Activated CD4-positive, CD25-positive, alpha-beta regulatory T cell treated with anti-CD3 and anti-CD28 coated beads, Interleukin-2, amount 50 U/mL, for 72 hours (primary cell): ENCODE measurements at places on chromosomes 13 and 19.

- no peak for DNase-seq
Measured at GRCh38 chr19:16807549-16808284, 21.5 kb upstream of the SIN3B start.

- no peak for DNase-seq
Measured at GRCh38 chr13:73939603-73940002, 194.6 kb downstream of the KLF12 start.

GRCh38 chr19:3639479-3639878 lies 12.9 kb upstream of the CACTIN start:
- DNase-seq: no peak

DNA sequence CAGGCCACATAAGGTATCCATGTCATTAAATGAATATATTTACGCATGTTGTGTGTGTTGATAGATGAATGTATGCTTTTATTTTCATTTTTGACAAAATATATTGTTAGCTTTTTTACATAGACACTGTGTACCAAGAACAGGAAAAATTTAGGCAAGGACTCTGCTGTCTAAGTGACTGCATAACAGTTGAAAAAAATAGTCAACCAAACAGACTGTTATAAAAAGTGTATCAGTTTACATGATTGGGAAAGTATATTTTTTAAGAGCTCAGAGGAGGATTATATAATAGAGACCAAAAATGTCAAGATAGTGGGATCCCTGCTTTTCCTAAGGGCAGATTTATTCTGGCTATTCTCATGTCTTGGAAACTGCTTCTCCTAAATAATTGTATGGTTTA lies 858.0 kb downstream of the SLITRK1 start:
- DNase-seq: no peak

- no peak for DNase-seq
Measured at GRCh38 chr13:113358653-113359190, 5.2 kb downstream of the GRTP1 start.

GRCh38 chr13:52850072-52850395 lies 1.6 kb upstream of the PCDH8 start:
- no peak for DNase-seq

- no peak for DNase-seq
Measured at GRCh38 chr19:54014920-54015560, 23.6 kb downstream of the CACNG6 start.

GRCh38 chr19:49854378-49855263 lies 3.7 kb downstream of the PTOV1 start:
- no peak for DNase-seq

- no peak for DNase-seq
Measured at GRCh38 chr19:43767316-43767715, 12.6 kb upstream of the SMG9 start.

GRCh38 chr13:51861723-51862300 lies at the start of gene CCDC70:
Gene CCDC70 (plus strand): TSS chr13:51861969. CDS start chr13:51865412, 3,443 bp downstream.
- no peak for DNase-seq

DNA sequence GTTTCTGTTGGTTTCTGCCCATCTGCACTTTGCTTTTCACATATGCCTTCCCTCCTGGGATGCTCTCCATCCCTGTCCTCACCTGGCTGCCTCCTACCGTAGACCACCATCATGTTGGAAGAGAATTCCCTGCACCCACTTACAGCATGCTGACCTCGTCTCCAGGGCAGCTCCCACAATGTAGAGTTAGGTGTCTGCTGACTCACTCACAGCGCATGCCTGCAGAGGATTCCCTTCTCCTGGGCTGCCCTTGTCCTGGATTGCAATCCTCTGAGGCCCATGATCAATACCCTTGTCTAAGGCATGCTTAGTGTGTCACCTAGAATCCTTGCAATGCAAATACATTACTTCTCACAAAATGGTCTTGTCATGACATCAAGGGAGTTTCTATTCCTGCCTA lies 43.6 kb downstream of the STOML3 start:
- no peak for DNase-seq

- DNase-seq: no peak
Measured at GRCh38 chr13:27712421-27712820, 79.9 kb upstream of the GSX1 start.

- DNase-seq: no peak
Measured at GRCh38 chr13:41520016-41520659, 62.8 kb downstream of the RGCC start.

GRCh38 chr19:38013913-38014580 lies 107.0 kb downstream of the SIPA1L3 start:
- DNase-seq: no peak

DNA sequence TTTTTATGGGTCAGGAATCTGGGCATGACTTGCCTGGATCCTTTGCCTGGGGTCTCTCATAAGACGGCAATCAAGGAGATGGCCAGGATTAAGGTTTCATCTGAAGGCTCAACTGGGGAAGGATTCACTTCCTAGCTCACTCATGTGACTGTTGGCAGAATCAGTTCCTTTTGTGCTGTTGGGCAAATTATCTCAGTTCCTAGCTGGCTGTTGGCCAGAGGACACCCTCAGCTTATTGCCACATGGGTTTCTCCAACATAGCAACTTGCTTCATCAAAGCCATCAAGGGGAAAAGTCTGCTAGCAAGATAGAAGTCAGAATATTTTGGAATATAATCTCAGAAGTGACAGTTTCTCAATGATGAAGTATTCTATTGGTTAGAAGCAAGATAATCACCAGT lies 12.2 kb upstream of the EVI5L start:
- no peak for DNase-seq

GRCh38 chr19:49713236-49713845 lies 22.4 kb downstream of the CPT1C start:
- DNase-seq: no peak

GRCh38 chr13:53017433-53017970 lies 11.1 kb upstream of the OLFM4 start:
- DNase-seq: no peak

DNA sequence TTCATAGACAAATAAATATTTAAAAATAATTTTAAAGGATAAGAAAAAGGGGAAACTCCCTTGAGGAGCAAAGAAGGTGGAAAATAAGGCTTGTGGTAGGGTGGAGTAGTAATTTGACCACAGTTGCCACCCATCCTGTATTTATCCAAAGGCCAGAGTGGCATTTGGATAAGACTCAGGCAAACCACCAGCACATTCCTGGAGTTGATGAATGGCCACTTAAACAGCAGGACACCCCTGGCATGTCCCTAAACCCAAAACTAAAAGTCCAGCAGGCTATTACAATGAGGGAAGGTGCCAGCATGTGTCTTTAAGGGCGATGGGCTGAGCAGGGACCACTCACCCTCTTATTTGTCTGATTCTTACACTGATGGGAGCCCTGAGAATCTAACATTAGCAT lies 9.8 kb upstream of the FRY start:
- DNase-seq: no peak

- DNase-seq: no peak
Measured at GRCh38 chr13:110274687-110275086, 32.3 kb downstream of the COL4A1 start.

DNA sequence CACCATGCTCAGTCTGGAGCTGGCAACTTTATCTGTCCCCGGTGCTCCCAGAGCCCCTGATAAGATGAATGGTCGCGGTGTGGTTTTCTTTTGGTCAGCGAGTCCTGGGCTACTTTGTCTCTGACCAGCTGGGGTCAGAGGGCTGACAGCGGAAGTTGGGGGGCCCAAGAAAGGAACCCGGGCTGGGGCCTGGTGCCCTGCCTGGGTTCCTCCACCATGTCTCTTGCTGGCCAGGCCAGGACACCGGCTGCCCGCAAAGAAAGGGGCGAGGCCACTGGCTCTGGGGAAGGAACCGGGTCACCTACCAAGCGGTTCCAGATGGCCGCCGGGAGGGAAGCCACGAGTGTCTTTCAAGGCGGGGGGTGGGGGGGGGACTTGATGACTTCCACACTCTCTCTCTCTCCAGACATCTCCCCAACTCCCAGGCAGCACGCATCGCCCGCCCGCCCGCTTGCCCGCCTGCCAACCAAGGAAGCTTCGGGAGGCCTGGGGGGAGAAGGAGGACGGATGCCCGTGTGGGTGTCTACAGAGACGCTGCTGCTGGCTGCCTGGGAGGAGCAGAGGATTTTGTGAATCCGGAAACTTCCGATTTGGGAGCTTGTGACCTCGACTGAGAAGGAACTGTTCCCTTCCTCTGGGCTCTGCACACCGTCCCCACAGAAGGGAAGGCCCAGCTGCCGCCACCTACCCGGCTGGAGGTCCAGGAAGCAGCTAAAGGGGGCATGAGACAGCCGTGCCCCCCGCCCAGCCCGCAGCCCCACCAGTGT lies 1.1 kb downstream of the PIP5K1C start:
- DNase-seq: no peak

GRCh38 chr19:810883-811489 lies 10.8 kb downstream of the PLPPR3 start:
- DNase-seq: no peak

- no peak for DNase-seq
Measured at GRCh38 chr13:74077375-74077774, 56.8 kb downstream of the KLF12 start.

DNA sequence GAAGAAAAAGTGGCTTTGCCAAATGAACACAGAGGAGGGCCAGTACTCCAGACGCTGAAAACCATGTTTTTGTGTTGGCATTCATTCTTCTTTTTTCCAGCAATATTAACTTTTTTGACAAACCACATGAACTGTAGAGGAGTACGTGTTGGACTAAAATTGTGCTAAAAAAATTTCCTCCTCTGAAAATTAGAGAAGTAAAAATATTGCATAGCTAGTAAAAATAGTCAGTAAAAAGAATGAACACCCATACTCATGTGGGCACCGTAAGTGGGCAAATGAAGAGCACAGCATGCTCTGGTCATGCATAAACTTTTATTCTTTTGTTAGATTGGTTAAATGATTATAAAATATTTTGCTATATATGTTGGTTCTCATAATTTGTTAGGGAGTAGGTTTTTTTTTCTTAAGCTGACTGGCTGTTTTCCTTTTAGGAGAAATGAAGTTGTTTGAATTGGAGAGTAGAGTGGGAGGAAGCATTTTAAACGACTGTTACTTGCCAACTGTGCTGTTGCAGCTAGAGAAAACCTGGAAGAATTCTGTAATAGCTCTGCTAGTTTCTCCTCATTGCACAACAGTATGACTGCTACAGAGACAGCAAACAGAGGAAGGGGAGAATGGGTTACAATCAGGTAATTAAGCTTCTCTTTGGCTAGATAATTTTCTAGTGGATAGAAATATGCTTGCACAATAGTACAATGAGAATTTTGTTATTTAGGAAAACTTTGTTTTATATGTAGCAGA lies 222.4 kb downstream of the KCTD12 start:
- DNase-seq: no peak

DNA sequence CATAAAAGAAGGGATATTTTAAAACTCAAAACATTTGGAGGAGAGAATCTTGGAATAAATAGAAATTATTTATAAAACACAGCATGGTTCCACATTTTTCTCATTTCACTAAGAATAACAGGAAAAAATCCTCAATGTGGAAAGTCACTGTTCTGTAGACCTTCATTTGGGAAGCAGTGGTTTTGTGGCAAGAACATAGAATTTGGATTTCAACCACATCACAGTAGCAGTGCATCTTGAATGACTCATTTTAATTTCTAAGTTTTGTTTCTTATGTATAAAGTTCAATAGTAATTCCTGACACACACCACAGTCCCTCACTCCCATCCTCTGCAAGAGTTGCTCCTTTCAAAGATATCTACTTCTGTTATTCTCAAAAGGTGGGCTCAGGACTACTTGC lies 264.0 kb downstream of the ENOX1 start:
- DNase-seq: no peak

- no peak for DNase-seq
Measured at GRCh38 chr13:51950722-51951121, 60.5 kb downstream of the ATP7B start.

DNA sequence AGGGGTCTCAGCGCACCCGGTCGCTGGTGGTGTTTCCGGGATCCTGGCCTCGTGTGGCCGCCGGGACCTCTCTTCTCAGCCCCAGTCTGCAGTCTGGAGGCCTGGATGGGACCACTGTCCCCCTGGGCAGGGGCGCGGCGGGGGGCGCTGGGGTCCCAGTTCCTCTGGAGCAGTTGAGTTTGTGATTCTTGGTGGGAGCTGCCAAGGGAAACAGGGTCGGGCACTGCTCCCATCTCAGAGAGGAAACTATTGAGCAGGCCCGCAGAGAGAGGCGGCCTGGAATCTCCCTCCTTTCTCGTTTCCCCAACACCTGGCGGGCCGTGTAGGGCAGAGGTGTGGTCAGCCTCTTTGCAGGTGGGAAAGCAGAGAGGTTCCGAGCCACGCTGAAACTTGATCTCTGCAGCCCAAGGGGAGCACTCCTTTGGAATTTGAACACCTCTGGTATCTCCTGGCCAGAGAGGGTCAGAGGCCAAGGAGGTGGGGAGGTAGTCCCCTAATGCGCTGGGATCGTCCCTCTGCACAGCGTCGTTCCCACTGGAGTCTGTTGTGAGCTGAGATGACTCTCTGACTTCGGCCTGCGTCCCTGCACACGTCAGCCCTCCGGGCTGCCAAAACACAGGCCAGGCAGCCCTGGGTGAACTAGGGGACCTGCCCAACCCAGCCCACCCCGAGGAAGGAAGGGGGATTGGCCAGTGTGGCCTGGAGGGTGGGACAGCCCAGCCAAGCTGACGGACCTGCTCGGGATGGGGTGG lies 741 bp downstream of the PLEKHF1 start:
- DNase-seq: no peak

DNA sequence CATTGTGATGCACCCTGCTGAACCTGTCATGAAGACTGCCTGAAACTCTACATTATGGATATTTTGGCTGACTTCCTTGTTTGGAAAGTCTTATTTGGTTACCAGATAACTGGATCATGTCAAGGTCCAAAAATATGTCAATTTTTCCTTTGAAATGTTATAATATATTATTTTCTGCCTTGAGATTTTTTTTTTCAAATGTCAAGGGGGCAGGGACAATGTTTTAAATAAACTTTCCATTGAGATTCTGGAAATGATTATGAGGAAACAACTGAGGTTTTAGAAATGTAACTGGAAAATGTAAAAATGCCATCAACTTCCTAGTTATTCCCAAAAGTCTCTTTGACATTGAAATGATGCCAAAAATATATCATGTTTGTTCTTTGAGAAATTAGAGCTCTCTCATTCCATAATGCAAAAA lies 117.0 kb downstream of the RFC3 start:
- DNase-seq: no peak

DNA sequence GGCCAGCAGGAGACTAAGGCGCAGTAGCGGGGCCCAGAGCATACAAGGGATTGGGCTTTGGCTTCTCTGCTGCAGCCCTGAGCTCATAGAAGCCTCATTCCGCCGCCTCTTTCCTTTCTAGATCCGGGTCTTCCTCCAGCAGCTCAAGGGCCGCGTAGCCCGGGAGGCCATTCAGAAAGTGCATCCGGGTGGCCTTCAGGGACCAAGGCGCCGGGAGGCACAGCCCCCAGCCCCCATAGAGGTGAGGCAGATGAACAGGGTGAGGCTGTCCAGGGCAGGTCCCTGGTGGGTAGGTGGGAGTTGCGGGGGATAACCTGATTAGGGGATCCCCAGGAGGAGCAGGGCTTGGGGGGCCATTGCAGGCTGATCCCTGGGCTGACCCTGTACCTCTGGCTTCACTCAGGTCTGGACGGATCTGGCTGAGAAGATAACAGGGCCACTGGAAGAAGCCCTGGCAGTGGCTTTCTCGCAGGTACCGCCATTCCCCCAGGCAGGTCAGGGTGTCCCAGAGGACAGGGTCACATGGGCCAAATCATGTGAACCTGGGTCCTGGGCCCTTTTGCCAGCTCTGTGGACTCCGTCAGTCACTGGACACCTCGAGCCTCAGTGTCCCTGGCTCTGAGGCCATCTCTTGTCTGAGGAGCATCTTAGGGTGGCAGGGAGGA lies 1.3 kb downstream of the SNAPC2 start:
- no peak for DNase-seq
